ENCODE measurements at places on chromosomes 11 and 22.

GRCh38 chr22:42895541-42895981 lies 38.5 kb upstream of the ARFGAP3 start:
- DNase-seq, result no peak

GRCh38 chr11:91731051-91731450 lies 493.6 kb upstream of the FAT3 start:
- no peak for DNase-seq

GRCh38 chr11:102192349-102193066 lies 82.3 kb downstream of the YAP1 start:
- DNase-seq, result no peak

- no peak for DNase-seq
These were observed 4.0 kb downstream of the APOL4 start for GRCh38 chr22:36197514-36198146.

DNA sequence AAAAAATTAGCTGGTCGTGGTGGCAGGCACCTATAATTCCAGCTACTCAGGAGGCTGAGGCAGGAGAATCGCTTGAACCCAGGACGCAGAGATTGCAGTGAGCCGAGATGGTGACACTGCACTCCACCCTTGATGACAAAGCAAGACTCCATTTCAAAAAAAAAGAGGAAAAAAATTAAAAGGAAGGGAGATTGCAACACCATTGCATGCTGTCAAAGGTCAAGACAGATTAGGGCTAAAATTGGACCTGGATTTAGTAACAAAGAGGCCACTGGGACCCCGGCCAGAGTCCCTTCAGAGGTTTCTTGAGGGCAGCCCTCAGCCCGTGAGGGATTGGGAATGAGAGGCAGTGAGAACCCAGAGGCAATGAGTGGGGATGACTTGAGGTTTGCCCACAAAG lies 8.2 kb upstream of the MAFF start:
- no peak for DNase-seq

- no peak for DNase-seq
These were observed 157.7 kb downstream of the DBX1 start for GRCh38 chr11:20002312-20003216.

DNA sequence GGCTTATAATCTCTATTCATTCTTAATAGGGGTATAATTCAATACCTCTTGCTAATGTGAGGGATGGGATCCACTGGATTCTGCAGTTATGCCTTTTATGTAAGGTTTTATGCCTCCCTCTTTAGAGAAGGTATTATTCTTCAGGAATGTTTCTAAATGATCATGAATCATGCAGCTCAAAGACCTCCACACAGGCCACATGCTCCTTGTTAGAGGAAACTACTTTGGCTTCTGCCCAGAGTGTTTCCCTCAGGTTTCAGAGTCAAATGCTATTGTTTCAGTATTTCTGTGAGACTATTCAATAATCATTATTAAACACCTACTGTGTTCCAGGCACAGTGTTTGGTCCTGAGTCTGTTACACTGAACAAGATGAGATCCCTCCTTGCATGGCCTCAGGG lies 115.9 kb downstream of the RAB38 start:
- no peak for DNase-seq

GRCh38 chr11:97461044-97461880 lies 1071.4 kb downstream of the JRKL start:
- no peak for DNase-seq

- DNase-seq, result no peak
These were observed 4.0 kb downstream of the VWCE start for GRCh38 chr11:61290905-61291690.

GRCh38 chr22:19207884-19208283 lies 29.3 kb upstream of the SLC25A1 start:
- DNase-seq, result no peak

DNA sequence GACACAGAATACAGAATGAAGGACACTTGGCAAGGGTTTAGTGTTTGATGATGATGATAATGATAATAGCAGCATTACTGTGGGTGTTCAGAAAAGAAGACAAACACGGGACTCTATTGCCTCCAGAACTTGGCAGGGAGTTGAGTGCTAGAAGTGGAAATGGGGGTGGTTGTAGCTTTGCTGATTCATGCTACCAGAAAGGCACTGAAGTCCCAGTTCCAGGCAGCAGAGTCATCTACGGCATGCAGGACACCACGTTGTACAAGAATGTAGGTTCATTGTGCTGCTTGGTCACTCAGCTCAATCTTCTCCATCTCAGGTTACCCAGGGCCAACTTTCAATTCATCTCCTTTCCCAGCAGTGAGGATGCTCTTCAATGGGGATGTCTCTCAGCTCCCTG lies 115.7 kb downstream of the NTM start:
- no peak for DNase-seq

GRCh38 chr11:75565221-75565814 lies 3.3 kb downstream of the SERPINH1 start:
- DNase-seq, result no peak

- DNase-seq, result no peak
These were observed 17.4 kb downstream of the RIBC2 start for GRCh38 chr22:45430871-45431270.

DNA sequence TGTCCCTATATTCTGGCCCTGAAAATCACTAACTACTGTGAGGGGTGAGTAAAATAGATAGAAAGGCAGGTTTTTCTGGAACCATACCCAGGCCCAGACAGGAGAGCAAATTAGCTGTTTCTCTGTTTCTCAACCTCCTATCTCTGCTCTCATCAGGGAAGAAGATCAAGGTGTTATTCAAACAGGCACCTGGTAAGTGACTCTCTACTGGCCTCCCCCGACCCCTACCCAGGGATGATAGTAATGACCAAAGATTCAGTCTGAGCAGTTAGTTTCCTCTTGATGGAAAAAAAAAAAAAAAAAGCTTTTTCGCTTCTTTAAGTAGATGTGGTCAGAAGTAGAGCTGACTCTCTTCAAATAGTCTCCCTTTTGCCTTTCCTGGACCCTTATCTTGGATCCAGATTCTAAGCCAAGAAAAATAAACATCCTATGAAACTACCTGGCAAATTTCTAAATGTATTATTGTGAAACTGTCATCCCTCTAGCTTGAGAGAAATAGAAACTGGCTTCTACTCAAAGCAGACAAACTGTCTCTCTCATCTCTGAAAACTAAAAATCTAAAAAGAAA lies 9.9 kb downstream of the LRRC4C start:
- DNase-seq, result no peak

GRCh38 chr11:1193326-1194230 lies 29.3 kb upstream of the MUC5B start:
- DNase-seq, result no peak

DNA sequence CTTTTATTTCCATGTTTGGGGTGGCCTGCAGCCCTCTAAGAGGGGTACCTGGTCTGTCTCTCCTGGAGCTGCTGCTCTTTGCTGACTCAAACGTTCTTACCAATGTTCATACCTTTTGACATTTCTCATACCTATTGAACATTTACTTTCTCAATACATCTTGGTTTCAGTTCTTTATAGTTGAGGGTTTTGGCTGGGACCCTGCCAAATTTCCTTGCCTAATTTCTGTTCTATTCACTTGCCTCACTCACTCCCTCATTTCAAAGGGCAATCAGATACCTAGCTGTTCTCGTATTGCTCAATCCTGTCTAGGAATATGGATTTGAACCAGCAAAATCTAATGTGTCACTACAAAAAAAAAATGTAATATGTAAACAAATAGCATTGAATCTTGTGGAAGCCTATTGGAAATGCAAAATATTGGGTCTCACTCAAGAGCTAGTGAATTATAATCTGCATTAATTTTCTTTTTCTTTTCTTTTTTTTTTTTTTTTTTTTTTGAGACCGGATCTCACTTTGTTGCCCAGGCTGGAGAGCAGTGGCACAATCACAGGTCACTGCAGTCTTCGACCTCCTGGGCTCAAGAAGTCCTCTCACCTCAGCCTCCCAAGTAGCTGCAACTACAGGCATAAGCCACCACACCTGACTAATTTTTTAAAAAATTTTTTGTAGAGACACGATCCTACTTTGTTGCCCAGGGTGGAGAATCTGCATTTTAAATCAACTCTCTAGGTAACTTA lies 7.5 kb downstream of the OR6M1 start:
- DNase-seq, result no peak

DNA sequence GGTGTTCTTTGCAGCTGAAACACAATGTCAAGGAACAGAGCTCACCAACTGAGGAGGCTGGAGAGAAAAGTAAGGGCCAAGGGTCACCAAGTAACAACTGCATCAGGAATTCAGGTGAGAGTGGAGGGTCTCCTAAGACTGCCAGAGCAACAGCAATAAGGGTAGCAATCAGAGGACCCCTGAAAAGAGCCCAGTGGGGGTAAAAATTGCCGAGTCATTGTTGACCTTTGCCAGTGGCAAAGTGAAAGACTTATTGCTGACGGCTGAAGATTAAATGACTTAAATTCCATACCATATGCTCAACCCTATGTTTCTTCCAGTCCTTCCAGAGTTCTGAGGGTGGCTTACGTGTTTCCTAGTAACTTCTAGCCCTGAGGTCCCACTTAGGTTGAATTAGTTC lies 51.9 kb upstream of the ARHGAP42 start:
- no peak for DNase-seq

DNA sequence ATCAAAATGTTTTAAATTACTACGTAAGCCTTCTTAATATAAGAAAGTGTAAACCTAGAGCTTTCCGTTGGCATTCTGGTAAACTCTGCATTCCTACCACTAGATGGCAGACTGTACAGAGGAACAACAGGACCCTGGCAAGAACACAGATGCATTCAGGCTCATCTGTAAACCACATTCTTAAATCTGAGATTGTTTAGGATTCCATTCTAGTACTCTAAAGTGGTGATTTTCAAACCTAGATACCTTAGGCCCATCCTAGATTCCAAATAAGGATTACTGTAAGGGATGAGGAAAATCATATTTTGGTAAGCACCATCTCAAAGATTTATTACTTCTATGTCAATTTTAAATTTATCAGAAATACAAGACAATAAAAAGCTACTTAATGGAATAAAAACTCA lies 26.9 kb downstream of the PICALM start:
- DNase-seq, result no peak

DNA sequence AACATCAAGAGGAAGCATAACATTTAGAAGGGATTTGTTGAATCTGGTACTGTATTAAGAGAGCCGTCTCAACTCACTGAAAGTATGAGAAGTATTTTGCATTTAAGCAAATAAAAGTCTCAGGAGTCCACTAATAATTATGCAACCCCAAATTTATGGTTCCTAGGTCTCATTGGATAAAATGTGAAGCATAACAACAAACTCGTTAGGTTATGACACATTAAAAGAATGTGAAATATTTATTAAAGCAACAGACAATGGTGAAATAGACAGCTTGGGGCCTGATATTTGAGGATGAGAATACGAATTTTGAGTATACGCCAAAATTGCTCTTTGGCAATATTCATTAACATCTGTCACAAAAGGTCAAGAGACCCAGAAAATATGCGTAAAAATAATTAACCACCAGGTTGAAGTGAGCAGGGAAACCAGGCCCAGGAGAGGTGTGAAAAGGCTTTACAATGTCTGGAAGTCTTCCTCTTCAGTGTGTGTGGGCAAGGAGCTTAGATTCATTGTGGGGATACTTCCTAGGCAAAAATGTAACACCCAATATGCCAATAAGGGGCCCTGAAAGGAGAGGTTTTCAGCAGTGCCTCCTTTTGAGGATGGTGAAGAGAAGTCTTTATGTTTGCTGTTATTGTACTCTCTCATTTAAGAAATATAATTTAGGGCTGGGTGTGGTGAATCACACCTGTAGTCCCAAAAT lies 89.2 kb downstream of the FDX1 start:
- no peak for DNase-seq

DNA sequence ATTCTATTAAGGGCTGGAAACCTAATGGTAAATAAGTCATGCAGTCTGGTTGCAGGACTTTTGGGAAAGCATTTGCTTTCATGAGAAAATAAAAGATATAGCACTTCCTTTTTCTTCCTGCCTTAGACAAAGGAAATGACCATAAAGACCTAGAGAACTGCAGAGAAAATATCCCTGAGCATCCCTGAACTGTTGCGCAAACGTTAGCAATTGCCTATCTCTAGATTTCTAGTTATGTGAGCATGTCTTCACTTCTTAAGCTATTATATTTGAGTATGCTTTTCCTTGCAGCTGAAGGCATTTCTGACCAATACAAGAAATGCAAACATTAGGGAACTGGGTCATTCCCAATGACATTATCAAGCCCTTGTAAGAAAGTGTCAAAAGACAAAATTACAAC lies 110.6 kb downstream of the KIF18A start:
- no peak for DNase-seq

- DNase-seq, result no peak
These were observed 26.7 kb downstream of the FAM83F start for GRCh38 chr22:40021401-40022000.

Measured in stimulated activated CD4-positive, alpha-beta T cell treated with anti-CD3 and anti-CD28 coated beads, Interleukin-12 subunit alpha, Interleukin-12 subunit beta, amount 100 ng/mL, for 24 hours (primary cell).